ENCODE measurements at places on chromosomes 13 and 19.

- DNase-seq, result no peak
These were observed 219.7 kb downstream of the LMO7 start for GRCh38 chr13:75855847-75856246.

DNA sequence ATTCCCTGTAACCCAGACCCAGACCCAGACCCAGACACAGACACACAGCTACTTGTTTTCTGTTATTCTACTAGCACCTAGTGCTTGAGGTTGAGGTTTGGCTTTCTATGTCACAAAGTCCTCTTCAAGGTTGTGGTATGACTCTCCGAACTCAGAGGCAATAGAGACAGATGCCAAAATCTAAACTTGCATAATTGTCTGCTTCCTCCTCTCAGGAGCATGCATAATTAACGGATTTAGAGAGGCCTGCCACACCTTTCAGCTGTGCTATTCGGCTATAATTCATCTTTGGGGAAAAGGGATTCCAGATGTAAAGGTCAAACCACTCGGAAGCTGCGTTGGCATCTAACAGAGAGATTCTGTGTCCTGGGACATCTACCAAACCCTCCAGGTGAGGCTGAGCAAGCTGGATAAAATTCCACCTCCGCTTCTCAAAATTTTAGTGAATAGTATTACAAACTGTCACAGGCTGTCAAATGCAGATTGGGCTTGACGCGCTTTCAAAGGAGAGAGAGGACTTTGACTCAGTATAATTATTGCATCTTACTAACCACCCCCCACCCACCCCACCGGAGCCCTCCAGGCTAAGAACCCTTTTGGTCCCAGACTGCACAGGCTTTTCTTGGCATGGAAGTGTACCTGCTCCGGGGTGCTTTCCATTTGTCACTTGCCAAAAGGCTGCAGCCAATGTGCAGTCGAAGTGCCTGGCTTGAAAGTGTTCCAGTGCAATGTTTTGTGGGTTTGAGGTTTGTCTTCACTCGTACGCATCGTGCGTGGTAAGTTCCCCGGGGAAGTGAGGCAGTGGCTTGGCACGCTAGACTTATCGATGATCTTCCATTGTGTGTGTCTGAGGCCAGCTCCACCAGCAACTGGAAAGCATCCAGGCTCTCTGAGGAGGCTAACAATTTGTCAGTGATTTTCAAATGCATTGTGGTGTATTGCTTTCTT is 194.1 kb downstream of the TDRD3 start:
- DNase-seq, result peak; percentile 24

- DNase-seq, result peak; percentile 21
These were observed 343.0 kb downstream of the PCDH9 start for GRCh38 chr13:66887088-66887487.

- no peak for DNase-seq
These were observed 954.7 kb downstream of the SLITRK6 start for GRCh38 chr13:84844473-84844872.

DNA sequence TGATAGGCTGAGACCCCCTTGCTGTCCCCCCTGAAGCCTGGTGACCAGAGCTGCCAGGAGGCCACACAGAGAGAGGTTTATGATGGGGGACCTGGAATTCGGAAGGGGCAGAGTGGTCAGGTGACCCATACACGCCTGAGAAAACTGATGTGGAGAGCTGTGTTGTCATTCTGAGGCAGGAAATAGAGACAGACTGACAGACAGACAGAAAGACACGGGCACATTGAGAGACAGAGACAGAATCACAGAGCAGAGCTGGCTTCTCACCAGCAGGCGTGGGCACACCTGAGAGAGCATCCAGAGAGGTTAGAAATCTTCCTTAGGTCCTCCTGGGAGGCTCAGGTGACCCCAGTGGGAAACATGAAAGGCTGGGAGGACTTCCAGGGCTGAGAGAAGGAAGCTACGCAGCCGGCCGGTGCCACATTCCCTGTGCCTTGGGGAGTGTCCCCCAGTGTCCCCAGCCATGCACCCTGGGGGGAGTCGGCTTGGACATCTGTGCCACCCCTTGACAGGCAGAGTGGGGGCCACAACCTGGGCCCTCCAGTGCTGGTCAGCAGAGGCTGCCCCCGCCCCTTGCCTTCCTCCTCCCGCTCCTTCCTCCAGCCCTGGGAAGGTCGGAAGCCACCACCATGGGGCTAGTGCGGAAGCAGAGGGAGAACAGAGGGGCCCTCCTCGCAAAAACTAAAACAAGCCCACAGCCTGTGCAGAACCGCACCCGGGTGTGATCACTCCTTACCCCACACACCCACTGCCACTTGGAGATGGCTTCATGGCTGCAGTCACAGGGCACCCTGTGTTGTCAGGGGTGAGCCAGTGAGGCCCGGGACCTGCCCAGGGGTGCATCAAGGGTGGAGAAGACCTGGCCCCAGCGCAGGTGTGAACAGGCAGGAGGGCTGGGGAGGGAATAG is 2.2 kb downstream of the FFAR1 start:
- DNase-seq, result no peak

Data from iris pigment epithelial cell (primary cell).